ENCODE measurements at places on chromosomes 6 and 20.

- no peak for DNase-seq
Measured at GRCh38 chr6:24640166-24640565, 5.8 kb downstream of the KIAA0319 start.

GRCh38 chr6:121510568-121511177 lies 75.2 kb downstream of the GJA1 start:
- DNase-seq: no peak

GRCh38 chr6:135141728-135142127 lies 39.4 kb upstream of the MYB start:
- no peak for DNase-seq

- DNase-seq: no peak
Measured at GRCh38 chr6:110999634-111000270, 17.9 kb downstream of the RPF2 start.

- DNase-seq: no peak
Measured at GRCh38 chr6:39302011-39302410, 12.2 kb downstream of the KCNK17 start.

DNA sequence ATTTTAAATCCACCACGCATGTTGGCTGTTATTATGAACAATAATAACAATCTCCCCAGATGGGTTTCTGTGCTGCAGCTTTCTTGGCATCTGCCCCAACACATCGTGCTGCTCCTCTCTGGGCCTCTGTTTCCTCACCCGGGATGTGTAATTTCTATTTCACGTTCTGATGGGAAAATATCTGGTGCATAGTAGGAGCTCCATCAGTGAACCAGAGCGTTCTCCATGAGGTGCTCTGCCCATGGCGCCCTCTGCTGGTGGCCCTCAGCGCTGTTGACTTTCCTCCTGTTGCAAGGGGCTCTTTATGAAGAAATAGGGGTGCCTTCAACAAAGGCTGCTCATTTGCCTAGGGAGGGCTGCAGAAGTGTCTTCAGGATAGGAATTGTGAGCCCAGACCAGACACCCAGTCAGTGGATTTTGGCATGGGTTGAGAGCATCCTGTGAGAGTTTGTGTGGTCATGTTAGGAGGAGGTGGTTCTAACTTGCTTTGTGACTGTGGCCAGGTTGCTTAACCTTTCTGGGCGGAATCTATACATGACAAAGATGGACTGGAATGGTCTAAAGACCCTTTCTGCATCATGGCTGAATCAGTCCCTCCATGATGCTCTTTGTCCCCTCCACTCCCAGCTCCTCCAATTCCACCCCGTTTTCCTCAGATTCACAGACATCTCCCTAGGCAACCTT lies 8.1 kb downstream of the SCRT2 start:
- peak; percentile 60 for DNase-seq

DNA sequence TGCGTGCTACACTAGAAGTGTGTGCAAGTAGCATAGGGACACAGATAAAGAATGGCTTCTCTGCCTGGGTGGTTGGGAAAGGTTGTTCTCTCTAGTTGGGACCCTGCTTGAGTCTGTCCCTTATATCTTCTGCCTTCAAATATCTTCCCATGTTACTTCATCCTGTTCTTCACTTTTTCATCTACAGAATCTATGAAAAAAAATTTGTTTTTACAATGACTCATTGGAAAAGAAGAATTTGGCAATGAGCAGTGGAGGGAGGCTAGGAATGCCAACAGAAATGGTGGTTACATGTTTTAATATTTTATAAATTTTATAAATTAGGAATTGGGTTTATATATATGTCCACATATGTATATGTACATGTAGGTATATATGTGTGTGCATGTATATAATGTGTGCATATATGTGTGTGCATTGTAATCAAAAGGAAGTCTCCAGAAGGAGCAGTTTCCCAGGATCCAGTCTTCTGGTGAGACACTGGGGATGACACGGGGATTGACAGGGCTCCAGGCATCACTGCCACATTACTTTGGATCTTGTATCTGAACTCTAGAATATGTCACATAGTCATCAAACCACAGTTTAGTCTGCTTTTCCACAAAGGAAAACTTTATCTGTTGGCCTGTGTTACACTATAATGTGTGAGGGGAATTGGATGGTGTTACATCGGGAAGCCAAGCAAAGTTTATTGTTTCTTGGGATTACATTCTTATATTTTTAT lies 75.3 kb upstream of the RIPOR2 start:
- no peak for DNase-seq

DNA sequence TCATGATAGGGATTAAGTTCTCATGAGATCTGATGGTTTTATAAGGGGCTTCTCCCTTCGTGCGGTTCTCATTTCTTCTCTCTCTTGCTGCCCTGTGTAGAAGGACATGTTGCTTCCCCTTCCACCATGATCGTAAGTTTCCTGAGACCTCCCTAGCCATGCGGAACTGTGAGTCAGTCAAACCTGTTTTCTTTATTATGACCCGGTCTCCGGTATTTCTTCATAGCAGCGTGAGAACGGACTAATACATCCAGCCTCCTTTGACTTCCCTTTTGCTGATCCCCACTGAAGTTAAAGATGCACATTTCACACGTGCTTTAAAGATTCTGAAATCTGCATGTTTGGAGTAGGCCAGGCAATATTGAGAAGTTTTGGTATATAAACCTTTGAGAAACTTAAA lies 543.1 kb downstream of the PRKN start:
- DNase-seq: no peak

GRCh38 chr6:36818756-36819155 lies 20.5 kb downstream of the CPNE5 start:
- no peak for DNase-seq

- no peak for DNase-seq
Measured at GRCh38 chr6:73782911-73783310, 86.9 kb downstream of the CD109 start.

GRCh38 chr6:131524695-131525336 lies 48.2 kb upstream of the ARG1 start:
- DNase-seq: no peak

GRCh38 chr6:169998457-169998856 lies 247.0 kb downstream of the ERMARD start:
- DNase-seq: no peak

DNA sequence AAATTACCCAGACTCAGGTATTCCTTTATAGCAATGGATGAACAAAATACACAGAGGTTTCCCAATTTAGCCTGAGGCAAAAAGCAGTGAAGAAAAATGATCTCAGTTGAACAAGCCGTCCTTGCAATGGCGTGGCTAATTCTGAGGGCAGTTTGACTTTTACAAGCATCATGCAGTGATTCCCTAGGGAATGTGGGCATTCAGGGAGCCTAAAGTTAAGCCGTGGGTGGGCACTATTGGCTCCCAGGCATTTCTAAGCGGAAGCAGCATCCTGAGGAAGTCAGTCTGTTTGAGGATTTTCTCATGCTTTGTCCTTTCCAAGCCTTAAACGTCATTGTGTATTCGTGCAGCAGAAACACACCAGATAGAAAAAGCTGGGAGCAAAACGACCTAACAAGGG lies 133.9 kb downstream of the MYLK4 start:
- no peak for DNase-seq

DNA sequence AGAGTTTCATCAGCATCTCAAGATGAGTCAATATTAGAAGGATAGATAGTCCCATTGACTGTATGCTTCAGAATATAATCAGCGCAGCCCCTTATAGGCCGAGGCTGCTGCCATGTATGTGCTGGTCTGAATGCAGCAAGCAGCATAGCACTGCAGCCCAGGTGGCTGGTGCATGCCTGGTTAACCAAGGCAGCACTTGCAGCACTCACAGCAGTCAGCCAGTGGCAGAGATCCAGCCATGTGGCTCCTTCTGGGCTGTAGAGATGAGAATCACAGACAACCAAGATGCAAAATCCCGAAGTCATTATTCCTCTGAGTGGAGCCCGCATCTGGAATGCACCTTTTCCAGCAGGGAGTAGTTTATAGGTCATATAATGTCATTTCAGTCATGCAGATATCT lies 251.9 kb downstream of the UST start:
- no peak for DNase-seq

GRCh38 chr20:58921564-58921963 lies 59.5 kb upstream of the NELFCD start:
- no peak for DNase-seq

DNA sequence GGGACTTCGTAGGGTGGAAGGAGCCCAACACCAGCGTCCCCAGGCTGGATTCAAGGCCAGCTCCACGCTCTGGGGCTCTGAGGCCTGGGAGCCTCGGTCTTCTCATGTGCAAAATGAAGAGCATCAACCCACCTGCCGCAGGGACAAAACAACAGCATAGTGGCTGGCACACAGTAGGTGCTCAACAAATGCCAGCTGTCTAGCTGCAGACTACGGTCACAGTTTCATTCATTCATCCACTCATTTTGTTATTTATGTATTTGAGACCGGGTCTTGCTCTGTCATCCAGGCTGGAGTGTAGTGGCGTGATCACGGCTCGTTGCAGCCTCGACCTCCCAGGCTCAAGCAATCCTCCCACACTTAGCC lies 60.7 kb downstream of the CEBPB start:
- no peak for DNase-seq

DNA sequence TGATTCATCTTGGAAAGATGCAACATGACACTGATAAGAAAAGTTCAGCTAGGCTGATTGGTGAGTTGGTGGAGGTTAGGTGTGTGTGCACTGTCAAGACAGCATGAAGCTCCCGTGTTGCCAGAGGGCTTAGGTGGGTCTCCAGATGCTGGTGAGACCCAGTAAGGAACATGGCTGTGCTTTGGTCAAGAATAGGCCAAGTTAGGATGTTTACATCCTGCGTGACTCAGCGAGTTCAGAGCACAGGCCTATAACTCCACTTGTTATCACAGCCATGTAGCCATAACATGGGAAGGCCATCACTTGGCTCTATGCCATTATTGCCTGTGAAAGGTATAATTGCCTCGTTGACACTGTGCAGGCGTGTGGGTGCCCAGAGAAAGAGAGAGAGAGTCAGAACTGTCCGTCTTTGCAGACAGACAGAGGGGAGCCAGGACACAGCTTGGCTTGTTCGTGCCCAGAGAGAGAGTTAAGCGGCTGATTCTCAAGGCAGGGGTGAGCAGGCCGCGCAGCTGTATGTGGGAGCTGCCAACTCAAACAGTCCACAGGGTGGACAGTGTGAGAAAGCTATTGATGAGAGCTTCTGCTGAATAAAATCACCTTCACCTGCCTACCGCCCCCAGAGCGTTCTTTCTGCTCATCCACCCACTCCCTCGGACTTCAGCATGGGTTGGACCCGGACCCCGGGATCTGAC lies 43.5 kb downstream of the OR2B6 start:
- DNase-seq: no peak

GRCh38 chr6:33840048-33840926 lies 36.5 kb upstream of the MLN start:
- peak; percentile 25 for DNase-seq

GRCh38 chr20:31806564-31807355 lies 12.4 kb upstream of the MYLK2 start:
- DNase-seq: no peak

GRCh38 chr20:58986286-58986967 lies 5.4 kb downstream of the NELFCD start:
- DNase-seq: no peak

DNA sequence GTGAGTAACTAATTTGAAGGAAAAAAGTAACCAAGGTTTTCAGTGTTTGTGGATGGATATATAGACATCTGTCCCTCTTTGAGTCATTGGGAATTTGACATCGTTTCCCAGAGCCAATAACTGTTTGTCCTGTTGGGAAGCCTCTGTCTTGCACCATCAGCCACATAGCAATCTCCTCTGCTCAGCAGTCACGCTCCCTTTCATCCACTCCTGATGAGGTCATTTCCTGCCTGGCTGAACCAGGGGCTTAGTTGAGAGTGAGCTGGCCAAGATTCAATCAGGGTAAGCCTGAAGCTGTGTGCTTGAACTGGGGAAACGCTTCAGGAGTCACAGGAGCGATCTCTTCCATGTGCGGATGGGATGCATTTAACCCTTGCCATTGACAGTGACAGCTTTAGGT lies 121.5 kb upstream of the FOXQ1 start:
- no peak for DNase-seq

Data from stimulated activated CD4-positive, alpha-beta T cell treated with anti-CD3 and anti-CD28 coated beads, Interleukin-1b, Interleukin-23, amount 100 ng/mL, for 4 hours (primary cell).